ENCODE measurements at places on chromosomes 4 and X. TPM values are rescaled to one million over a fixed set of nuclear protein-coding genes. Genes with fewer than 3 reads are reported as not detected.

GRCh38 chr4:148330724-148331123, 111.5 kb downstream of the NR3C2 start:
- DNase-seq = no peak

The PRR32 gene
- total RNA-seq = not detected

- DNase-seq = no peak
These were observed 14.7 kb downstream of the TMEM271 start for GRCh38 chr4:561426-561825.

DNA sequence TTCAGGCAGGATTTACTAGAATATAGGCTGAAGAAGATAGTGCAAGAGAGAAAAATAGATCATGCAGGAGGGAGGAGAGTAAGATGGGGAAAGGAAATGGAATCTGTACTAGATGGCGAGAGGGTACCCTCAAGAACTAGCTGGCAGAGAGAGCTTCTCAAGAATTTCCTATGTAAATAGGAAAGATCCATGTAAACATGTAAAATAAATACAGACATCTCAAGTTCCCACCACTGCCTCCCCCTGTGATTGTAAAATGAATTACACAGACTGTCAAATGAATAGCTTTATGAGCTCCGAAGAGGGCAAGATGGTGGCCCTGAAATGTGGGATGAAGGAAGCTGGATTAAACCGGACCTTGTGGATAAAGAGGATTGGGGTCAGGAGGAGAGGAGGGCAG, 178.0 kb downstream of the PALLD start:
- no peak for DNase-seq

DNA sequence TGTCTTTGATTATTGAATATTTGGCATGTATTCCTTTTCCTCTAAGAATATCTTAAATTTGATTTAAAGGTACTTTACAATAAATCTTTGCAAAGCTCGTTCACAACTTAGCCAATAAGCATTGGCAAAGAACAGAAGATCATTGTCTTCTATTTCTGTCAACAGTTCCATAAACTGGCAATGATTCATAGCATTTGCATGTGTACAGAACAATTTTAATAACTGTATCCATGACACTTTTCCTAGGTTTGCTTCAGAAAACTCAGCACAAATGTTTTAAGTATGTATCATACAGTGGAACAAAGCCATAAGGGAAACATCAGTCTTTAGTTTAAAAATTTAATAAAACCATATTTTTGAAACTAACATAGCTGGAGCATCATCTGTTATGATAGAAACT, 462.7 kb upstream of the RPS6KA3 start:
- DNase-seq = no peak

Data from Karpas-422 (cell line).